ENCODE measurements at places on chromosomes 2 and 18.

DNA sequence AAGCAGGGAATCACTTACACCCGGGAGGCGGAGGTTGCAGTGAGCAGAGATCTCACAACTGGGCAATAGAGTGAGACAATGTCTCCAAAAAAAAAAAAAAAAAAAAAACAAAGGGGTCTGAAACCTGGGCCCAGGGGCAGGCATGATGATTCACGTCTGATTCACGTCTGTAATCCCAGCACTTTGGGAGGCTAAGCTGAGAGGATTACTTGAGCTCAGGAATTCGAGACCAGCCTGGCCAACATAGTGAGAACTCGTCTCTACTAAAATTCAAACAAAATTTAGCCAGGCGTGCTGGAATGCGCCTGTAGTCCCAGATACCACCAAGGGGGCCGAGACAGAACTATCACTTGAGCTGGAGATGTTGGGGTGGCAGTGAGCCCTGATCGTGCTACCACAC lies 30.3 kb downstream of the TEX44 start:
- DNase-seq, result no peak

DNA sequence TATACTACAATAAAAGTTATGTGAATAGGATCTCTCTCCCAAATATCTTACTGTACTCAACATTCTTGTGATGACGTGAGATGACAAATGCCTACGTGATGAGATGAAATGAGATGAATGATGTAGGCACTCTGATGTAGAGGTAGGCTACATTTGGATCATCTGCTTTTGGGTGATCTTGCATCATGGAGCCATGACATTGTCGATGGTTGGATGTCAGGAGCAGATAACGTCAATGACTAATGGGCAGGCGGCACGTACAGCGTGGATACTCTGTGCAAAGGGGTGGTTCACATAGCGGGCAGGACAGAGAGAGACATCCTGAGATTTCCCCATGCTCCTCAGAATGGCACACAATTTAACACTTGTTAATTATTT lies 40.8 kb upstream of the PPP1R1C start:
- DNase-seq, result no peak

GRCh38 chr2:101956465-101957438 lies 35.0 kb upstream of the IL1R2 start:
- DNase-seq, result no peak

DNA sequence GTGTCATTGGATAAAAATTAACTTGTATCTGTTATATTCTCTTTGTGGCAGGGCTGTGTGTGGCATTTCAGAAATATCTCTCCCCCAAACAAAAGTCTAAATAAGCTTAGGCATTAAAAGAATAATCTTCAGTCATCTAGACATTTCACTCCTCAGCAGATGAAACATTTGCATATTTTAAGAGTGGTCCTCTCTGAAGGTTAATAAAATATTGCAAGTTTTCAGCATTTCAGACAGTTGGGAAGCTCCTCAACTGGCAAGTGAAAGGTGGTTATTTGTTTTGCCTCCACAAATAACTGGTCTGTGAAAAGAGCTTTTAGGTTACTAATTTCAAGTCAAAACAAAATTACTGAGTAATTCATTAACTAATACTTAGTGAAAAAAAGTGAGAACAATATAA lies 462.6 kb downstream of the EPHA4 start:
- DNase-seq, result no peak

GRCh38 chr18:11468617-11469016 lies 140.8 kb upstream of the SLC35G4 start:
- no peak for DNase-seq

DNA sequence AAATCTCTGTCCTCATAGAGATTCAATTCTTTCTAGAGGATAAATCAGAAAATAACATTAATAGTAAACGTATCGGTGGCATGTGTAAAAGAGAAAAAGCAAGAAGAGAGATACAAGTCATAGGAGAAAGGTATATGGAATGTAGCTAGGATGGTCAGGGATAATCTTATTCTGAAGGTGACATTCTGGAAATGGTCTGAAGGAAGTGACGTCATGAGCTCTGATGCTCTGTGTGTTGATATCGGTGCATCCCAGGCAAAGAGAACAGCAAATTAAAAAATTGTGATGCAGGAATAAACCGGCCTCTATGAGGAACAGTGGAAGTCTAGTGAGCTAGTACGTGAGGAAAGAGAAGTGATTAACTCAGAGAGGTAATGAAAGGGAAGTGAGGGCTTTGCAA lies 1215.8 kb downstream of the CNTNAP5 start:
- no peak for DNase-seq

GRCh38 chr18:35030277-35030989 lies 10.8 kb upstream of the MAPRE2 start:
- no peak for DNase-seq

DNA sequence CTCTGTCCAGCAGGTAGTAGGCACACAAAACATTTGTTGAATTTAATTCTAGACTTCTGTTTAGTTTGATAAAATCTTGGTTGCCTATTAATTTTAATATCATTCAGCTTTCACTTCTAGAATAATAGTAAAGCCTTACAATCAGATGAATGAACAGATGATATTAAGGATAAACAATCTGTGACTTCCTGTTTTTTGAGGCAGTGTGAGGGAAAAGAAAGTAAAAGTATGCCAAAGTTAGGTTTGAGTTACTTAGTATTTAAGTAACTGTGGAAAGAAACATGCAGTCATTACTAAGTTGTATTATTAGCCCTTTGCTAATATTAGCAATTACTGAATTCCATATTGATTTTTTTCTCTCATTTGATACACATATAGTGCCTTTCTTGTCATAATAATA lies 31.5 kb downstream of the EPB41L5 start:
- no peak for DNase-seq

DNA sequence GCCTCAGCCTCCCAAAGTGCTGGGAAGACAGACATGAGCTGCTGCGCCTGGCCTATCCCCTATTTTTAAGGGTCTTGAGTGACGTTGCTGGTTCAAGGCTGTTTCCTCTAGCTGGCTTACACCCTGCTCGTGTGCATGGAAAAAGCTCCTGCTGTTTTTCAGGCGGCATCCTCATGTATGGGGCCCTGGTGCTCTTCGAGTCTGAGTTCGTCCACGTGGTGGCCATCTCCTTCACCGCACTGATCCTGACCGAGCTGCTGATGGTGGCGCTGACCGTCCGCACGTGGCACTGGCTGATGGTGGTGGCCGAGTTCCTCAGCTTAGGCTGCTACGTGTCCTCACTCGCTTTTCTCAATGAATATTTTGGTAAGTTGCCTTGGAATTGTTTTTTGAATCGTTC lies 22.0 kb upstream of the NFATC1 start:
- no peak for DNase-seq

GRCh38 chr18:2222270-2223185 lies 348.8 kb downstream of the METTL4 start:
- DNase-seq, result no peak

- DNase-seq, result no peak
Measured at GRCh38 chr2:149080099-149080498, 41.6 kb downstream of the LYPD6B start.

GRCh38 chr2:149716687-149717086 lies 129.1 kb upstream of the MMADHC start:
- DNase-seq, result no peak

GRCh38 chr2:176583607-176584006 lies 314.4 kb downstream of the MTX2 start:
- no peak for DNase-seq

DNA sequence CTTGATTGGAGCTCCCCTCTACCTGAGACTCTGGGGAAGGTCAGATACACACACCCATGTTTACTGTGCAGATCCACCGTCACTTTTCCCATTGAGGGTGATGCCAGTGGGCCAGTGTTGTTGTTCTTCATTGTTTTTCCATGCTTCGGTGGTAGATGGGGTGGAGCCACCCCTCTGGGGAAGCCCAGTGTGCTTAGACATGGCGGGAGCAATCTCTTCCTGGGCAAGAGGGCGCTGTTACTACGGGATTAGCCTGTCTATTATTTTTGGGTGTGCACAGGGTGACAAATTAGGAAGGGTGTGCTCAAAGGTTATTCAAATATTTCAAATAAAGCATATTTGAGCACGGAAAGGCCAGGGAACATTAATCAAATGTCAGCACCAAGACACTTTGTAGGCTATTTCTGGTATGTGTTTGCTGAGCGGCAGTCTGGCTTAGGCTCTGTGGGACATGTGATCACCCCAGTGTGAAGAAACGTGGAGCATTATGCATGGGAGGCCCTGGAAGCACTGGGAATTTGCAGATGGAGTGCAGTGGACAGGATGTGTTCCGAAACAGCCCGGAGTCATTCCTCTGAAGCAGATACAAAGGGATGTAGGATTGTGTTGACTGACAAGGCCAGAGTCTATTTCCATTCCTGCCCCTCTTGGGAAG lies 34.8 kb upstream of the SMIM21 start:
- no peak for DNase-seq

- DNase-seq, result no peak
Measured at GRCh38 chr2:64602436-64602835, 51.3 kb downstream of the SERTAD2 start.

GRCh38 chr18:49768051-49768391 lies 45.3 kb downstream of the ACAA2 start:
- peak; percentile 28 for DNase-seq

DNA sequence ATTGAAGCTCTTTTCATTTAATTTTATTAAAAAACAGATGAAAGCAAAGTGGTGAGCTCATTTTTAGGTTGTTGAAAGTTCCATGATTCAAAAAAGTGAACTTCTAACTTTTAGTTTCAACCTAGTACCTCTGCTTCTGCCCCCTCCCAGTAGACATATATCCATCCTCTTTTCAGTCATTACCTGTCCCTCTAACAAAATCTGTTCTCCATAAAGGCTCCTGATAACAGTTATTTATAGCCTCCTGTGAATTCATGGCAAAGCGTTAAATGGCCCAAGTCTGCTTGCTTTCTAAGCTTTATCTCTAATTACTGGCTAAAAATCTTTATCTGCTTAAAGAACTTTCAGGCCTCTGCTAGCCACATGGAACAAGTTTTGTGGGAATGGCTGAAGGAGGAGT lies 148.1 kb downstream of the TTC27 start:
- DNase-seq, result no peak

DNA sequence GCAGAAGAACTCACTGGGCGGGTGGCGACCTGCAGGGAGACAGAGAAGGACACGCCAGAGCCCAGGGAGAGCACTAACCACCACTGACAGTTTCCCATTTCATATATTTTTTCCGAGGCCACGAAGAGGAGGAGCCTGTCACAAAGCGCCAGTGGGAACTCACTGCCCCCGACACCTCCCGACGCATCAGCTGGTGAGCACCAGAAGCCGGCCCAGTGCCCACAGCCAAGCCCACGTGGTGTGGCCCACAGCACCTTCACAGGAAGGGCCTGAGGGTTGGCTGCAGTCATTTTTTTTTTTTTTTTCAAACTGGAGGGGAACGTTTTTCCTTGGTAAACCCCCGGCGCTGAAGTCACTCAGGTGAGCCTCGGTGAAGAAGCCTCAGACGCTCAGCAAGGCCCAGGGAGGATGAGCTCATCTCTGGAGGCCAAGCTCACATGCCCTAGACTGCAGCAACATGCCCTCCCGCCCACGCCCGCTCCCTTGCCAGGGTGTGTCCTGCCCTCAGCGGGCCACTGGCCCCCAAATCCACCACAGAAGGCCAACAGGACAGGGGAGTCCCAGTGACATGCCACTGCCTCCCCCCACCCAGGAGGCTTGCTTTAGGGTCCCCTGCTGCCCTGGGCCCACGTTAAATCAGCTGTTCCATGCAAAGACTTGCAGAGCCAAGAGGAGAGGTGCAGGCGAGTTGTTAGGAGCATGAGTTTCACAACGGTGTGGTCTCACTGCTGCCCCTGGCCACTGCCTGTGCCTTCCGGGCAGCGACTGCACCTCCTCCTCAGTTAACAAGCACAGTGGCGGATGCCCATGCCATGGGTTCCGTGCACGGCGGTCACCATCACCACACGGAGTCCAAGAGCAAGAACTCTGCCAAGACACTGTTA lies 68.1 kb downstream of the PARD6G start:
- no peak for DNase-seq

DNA sequence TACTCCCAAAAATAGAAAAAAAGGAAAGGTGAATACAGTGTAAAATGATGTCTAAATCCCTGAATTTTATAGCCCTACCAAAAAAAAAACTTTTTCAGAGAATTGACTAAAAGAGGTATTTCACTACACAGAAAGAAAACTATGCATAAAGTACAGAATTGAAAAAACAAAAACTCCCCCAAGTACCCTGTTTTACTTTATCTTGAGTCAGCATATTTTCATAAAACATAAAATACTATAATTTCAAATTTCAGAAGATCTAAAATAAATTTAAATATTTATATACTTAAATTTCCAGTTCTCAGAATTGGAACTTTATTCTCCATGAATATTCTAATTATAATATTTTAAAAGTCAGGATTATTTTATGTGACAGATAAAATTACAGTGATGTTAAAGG lies 10.1 kb downstream of the NCKAP1 start:
- no peak for DNase-seq

- DNase-seq, result no peak
Measured at GRCh38 chr2:119059940-119060339, 98.6 kb downstream of the C1QL2 start.

DNA sequence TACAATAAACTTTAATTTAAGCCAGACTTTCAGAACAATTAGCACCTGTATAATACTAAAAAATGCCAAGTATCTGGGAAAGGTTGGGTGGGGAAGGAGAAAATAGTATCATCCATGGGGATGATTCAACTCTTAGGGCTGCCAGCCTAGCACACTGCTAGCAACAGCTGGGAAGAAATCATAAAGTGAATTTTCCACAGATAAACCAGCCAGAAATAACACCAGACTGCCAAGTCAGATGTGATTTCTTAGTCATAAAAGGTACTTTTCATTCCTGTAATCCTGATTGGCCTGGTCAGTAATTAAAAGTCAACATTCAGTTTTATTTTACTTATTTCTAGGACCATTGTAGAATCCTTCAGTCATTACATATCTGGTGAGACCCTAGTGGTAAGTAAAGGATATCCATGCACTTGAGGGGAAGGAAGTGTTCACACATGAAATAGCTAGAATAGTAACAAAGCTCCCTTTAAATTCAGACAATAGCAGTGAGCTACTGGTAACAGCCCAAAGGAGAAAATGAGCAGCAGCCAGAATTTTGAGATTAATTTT lies 59.4 kb downstream of the LIMS1 start:
- no peak for DNase-seq

- peak; percentile 62 for DNase-seq
Measured at GRCh38 chr18:25228410-25228809, 123.6 kb downstream of the ZNF521 start.

- DNase-seq, result no peak
Measured at GRCh38 chr18:67456711-67457110, 59.8 kb downstream of the DSEL start.

DNA sequence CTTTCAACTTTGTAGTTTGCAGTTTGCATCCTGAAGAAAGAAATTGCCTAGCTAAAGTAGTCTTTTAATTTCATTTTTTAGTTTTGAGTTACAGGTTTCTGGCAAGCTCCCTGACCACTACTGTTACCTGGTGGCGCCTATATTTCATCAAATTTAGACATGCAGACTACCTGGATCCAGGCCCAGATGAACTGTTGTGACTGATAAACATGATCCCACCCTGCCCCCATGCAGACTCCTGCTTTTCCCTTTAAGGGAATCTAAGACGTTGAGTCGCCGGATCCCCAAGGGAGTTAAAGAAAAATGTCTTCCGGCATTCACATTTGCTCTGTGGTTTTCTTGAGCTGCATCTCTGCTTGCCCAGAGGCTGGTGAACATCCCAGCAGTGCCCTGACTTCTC lies 22.2 kb downstream of the METAP1D start:
- no peak for DNase-seq

- DNase-seq, result no peak
Measured at GRCh38 chr2:60316381-60317033, 236.9 kb downstream of the BCL11A start.
